Sciatic nerve (tissue), 2 donors: ENCODE measurements at places on chromosomes 2 and 18. TPM values are rescaled to one million over a fixed set of nuclear protein-coding genes. Genes with fewer than 3 reads are reported as not detected.

GLI2 gene
- 14.4 TPM for total RNA-seq

KCNK3 gene
- total RNA-seq, result 0.53 TPM

GIGYF2 gene
- 97.1 TPM for total RNA-seq

BOLL gene
- total RNA-seq, result not detected

CTAGE1 gene
- not detected for total RNA-seq

MYO7B gene
- total RNA-seq, result 0.62 TPM

DNA sequence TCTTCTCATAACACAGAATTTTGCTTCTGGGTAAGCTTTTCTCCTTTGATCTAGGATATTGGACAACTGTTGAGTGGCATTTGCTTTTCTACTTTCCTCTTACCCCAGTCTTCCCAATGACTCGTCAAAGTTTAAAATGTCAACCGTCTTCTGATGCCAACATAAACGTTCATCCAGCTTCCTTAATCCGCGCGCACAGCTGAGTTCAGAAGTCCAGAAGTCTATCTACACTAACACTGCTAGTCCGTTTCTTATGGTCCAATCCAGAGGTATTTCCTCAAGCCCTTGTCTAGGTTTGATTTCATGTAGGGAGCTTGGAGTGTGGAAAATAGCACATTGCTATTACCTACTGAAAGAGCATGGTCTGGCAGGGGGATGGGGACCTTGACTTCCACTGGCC, 48.7 kb downstream of the MFSD6 start:
- DNase-seq, result no peak

- no peak for DNase-seq
Observed at GRCh38 chr2:160836755-160837154, 323.5 kb upstream of the TANK start.

GRCh38 chr18:60549338-60549960, 176.9 kb upstream of the MC4R start:
- DNase-seq, result no peak

DNA sequence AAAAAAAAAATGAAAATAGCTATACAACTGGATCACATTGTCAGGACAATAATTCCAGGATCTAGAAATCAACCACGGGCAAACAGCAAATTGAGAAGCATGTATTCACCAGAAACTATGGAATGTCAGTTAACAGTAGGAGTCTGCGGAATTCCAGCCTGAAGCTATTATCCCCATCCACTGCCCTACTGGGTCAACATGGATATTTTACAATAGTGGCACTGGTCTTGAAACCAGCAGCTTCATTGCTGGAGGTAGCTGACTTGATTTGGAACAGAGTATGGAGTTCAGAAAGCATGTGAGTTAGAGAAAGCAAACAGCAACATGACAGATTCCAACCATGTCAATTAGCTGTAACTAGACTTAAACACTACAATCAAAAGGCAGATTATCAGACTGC, 55.7 kb upstream of the PDE1A start:
- no peak for DNase-seq

DNA sequence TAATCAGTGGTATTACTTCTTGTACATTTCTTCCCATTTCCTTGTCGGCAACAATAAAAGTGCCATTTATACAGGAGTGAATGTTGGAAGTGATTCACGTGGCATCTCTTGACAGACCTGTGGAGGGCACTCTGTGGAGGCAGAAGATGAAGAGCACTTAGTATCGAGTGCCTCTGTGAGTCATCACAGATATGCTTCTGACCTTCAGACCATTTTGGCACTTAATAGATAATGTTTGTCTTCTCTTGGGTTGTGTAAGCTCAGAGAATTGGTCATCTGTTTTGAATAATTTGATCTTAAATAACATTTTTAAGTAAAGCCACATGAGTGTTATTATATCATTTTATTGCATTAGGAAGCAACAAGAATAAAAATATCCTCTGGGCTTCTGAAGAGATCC, 305.5 kb downstream of the PTPRM start:
- no peak for DNase-seq

DNA sequence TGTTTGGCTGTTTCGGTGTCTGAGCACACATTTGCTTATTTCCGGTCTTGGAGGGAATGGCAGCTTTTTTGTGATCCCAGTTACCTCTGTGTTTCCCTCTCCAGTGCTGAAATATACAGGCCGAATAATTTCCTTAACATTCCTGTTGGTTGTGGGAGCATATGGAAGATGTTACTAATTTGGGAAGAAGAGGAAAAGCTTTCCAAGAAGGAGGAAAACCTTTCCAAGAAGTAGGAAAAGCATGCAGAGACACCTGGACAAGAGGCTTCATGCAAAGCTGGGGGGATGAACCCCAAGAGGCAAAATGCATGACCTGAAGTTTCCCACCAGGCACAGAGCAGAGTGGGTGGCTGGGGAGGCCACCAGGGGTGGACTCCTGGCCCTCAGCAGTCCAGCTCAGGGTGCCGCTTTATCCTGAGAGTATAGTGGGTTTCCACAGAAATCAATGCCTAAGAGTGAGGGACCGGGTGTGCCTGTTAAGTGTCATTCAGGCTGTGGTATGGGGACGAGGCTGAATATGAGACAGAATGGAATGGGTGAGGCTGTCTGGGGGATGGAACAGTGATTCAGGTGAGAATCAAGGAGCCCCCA, 25.5 kb upstream of the GNAL start:
- DNase-seq, result no peak

DNA sequence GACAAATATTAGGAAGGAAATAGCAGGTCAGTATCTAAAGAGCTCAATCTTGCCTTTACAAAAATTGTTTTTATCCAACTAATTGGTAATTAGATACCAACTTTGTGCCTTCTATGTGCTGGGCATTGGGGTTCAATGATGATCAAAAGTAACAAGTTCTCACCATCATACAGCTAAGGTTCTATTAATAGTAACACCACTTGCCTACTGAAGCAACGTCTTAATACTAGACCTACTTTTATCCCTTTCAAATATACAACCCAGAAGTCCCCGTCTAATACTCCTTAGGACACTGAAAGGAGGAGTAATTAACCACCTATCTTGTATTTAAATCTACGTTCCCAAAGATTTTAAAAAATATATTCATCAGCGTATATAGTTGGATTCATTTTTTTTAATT, 59.3 kb downstream of the GRB14 start:
- DNase-seq, result no peak

- DNase-seq, result no peak
Observed at GRCh38 chr2:73289304-73289703, 4.0 kb downstream of the EGR4 start.

DNA sequence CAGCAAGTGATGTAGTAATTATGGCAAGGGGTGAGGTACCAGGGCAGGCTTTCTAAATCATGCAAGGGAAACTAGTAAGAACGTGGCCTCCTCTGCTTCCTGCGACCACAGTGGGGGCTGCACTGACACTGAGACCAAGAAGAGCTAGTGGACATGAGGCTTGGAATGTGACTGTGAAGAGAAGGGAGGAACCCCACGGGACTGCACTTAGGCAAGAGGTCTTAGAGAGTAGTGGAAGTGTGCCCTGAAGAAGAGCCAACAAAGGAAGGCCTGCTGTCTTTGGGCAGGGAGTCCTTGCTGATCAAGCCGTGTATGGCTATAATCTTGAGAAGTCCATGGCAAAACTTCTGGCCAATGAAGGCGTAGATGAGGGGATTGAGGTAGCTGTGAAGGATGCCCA, 8.9 kb upstream of the RUFY4 start:
- DNase-seq, result no peak
